ENCODE measurements at places on chromosomes 1 and 21. TPM values are rescaled to one million over a fixed set of nuclear protein-coding genes. Genes with fewer than 3 reads are reported as not detected.

The KRTAP13-2 gene
- total RNA-seq, result not detected

The FAM72D gene
- total RNA-seq, result not detected

The LIPI gene
- total RNA-seq, result not detected

The SFN gene
- 1.3 TPM for total RNA-seq

The SLC39A1 gene
- total RNA-seq, result 15.8 TPM
